Activated naive CD4-positive, alpha-beta T cell treated with anti-CD3 and anti-CD28 coated beads for 36 hours (primary cell): ENCODE measurements at places on chromosomes 6 and 20. TPM values are rescaled to one million over a fixed set of nuclear protein-coding genes. Genes with fewer than 3 reads are reported as not detected.
A peak's percentile ranks its signal among the peaks of the same experiment; 100 is the strongest.

- H3K27me3 ChIP-seq: no peaks in the 10 kb centered on the region
- no peak for DNase-seq
- peaks cover 1% of the 10 kb centered on the region for H3K36me3 ChIP-seq
- H3K27ac ChIP-seq: peak overlapping the region; percentile 65
These were observed 355 bp upstream of the AKAP7 start for GRCh38 chr6:131134980-131135243.

GRCh38 chr6:167803816-167804215 lies 22.9 kb upstream of the AFDN start:
- H3K27ac ChIP-seq: no peak overlapping the region
- DNase-seq: no peak
- H3K4me1 ChIP-seq: no peaks in the 10 kb centered on the region
- H3K36me3 ChIP-seq: no peaks in the 10 kb centered on the region
- H3K4me3 ChIP-seq: no peak overlapping the region
- H3K27me3 ChIP-seq: peaks cover 41% of the 10 kb centered on the region

- no peak for DNase-seq
- H3K36me3 ChIP-seq: no peaks in the 10 kb centered on the region
- H3K27me3 ChIP-seq: no peaks in the 10 kb centered on the region
- H3K4me3 ChIP-seq: no peak overlapping the region
- no peak overlapping the region for H3K27ac ChIP-seq
These were observed 112.3 kb upstream of the RPS6KA2 start for GRCh38 chr6:166739117-166739975.

DNA sequence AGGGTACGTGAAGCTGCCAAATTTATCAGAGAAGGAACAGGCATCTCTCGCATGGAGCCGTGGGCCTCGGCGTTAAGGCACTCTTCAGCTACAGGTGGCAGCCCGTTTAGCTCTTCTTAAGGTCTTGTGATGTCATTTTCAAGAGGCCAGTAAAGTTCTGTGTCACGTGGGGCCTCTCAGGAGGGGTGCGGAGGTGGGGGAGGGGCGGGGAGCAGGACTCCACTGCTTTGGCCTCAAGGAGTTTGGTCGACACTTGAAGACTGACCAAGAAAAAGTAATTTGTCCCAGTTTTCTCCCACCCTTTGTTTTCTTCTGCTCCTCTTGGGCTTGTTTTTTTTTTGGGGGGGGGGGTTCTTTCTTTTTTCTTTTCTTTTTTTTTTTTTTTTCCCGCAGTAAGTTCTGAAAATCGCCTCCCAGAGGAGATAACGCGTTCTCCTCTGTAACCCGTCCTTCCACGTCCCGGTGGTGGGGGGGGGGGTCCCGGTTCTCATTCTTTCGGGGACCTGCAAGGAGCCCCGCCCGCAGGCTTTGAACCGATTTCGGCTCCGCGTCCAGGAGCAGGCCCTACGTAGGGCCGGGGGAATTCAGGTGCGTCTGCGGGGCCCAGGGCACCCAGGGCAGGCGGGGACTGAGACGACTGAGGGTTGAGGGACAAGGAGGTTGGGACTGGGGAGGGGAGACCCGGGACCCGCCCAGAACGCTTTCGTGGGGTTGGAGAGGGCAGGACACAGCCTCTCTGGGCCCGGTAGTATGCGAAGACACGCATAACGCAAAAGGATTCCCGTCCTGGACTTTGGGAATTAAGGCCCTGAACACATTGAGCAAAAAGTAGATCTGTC lies 26.0 kb downstream of the GPX6 start:
- peaks cover 23% of the 10 kb centered on the region for H3K4me1 ChIP-seq
- peak overlapping the region; percentile 79 for H3K27ac ChIP-seq
- H3K4me3 ChIP-seq: peak overlapping the region; percentile 81
- peaks cover 6% of the 10 kb centered on the region for H3K36me3 ChIP-seq
- DNase-seq: peak; percentile 76
- H3K27me3 ChIP-seq: peaks cover 59% of the 10 kb centered on the region

DNA sequence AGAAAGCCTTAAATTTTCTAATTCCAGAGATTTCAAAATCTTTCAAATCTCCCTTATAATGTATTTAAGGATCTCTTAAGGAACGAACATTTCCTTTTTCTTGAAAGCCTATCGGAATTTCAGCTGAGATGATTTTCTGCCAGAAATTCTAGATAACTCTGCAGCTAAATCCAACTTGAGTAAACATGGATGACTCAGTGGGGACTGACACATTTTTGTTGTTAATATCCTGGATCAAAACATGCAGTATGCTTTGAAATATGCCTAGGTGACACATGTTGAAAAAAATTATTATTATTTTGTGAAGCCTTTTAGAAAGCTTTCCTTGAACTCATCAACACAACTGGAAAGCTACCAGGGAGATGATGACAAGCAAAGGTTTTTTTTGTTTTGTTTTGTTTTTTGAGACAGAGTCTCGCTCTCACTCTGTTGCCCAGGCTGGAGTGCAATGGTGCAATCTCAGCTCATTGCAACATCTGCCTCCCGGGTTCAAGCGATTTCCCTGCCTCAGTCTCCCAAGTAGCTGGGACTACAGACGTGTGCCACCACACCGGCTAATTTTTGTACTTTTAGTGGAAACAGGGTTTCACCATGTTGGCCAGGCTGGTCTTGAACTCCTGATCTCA lies 140.1 kb upstream of the SNX9 start:
- no peaks in the 10 kb centered on the region for H3K27me3 ChIP-seq
- H3K4me3 ChIP-seq: no peak overlapping the region
- H3K36me3 ChIP-seq: no peaks in the 10 kb centered on the region
- no peak for DNase-seq
- H3K4me1 ChIP-seq: no peaks in the 10 kb centered on the region
- H3K27ac ChIP-seq: no peak overlapping the region

SERPINB6 gene
- total RNA-seq: 31.4 TPM

GRCh38 chr20:19668418-19668817 lies 89.6 kb upstream of the RIN2 start:
- no peaks in the 10 kb centered on the region for H3K36me3 ChIP-seq
- no peak overlapping the region for H3K4me3 ChIP-seq
- peaks cover 11% of the 10 kb centered on the region for H3K27me3 ChIP-seq
- H3K4me1 ChIP-seq: no peaks in the 10 kb centered on the region
- H3K27ac ChIP-seq: no peak overlapping the region
- DNase-seq: no peak

PRDM1 gene
- 4.0 TPM for total RNA-seq

GSTA2 gene
- total RNA-seq: not detected

- H3K4me1 ChIP-seq: peaks cover 34% of the 10 kb centered on the region
- no peak overlapping the region for H3K27ac ChIP-seq
- H3K36me3 ChIP-seq: no peaks in the 10 kb centered on the region
- DNase-seq: no peak
- no peak overlapping the region for H3K4me3 ChIP-seq
These were observed 70.7 kb upstream of the TAB2 start for GRCh38 chr6:149246691-149247384.

GRCh38 chr20:6855104-6855503 lies 87.6 kb downstream of the BMP2 start:
- no peaks in the 10 kb centered on the region for H3K27me3 ChIP-seq
- no peaks in the 10 kb centered on the region for H3K36me3 ChIP-seq
- no peak for DNase-seq
- H3K27ac ChIP-seq: no peak overlapping the region
- no peaks in the 10 kb centered on the region for H3K4me1 ChIP-seq

GRCh38 chr20:4161401-4162251 lies 146.3 kb upstream of the RNF24 start:
- no peak overlapping the region for H3K4me3 ChIP-seq
- H3K36me3 ChIP-seq: no peaks in the 10 kb centered on the region
- no peak overlapping the region for H3K27ac ChIP-seq
- peaks cover 12% of the 10 kb centered on the region for H3K4me1 ChIP-seq

- H3K4me3 ChIP-seq: no peak overlapping the region
- peaks cover 30% of the 10 kb centered on the region for H3K4me1 ChIP-seq
- no peak overlapping the region for H3K27ac ChIP-seq
- no peaks in the 10 kb centered on the region for H3K36me3 ChIP-seq
- no peaks in the 10 kb centered on the region for H3K27me3 ChIP-seq
These were observed 28.1 kb upstream of the AKIRIN2 start for GRCh38 chr6:87729965-87730719.

GRCh38 chr20:61918548-61918947 lies 147.1 kb downstream of the TAF4 start:
- H3K4me1 ChIP-seq: no peaks in the 10 kb centered on the region
- no peak overlapping the region for H3K4me3 ChIP-seq
- no peak for DNase-seq
- H3K36me3 ChIP-seq: no peaks in the 10 kb centered on the region
- no peak overlapping the region for H3K27ac ChIP-seq

- peaks cover 11% of the 10 kb centered on the region for H3K4me1 ChIP-seq
- H3K27me3 ChIP-seq: no peaks in the 10 kb centered on the region
- H3K4me3 ChIP-seq: no peak overlapping the region
- H3K36me3 ChIP-seq: peaks cover 25% of the 10 kb centered on the region
- no peak for DNase-seq
These were observed 35.3 kb downstream of the KCTD20 start for GRCh38 chr6:36478051-36478526.

STMND1 gene
- not detected for total RNA-seq

GRCh38 chr20:63831646-63831992 lies 555 bp upstream of the ZBTB46 start:
- peaks cover 12% of the 10 kb centered on the region for H3K4me1 ChIP-seq
- no peaks in the 10 kb centered on the region for H3K36me3 ChIP-seq
- no peak for DNase-seq
- H3K27ac ChIP-seq: no peak overlapping the region

HLA-DMB gene
- total RNA-seq: 1.3 TPM
